ENCODE measurements at places on chromosomes 12 and 14.

GRCh38 chr14:65631040-65631439 is 218.5 kb downstream of the FUT8 start:
- no peak for DNase-seq

- no peak for DNase-seq
These were observed 77.6 kb downstream of the GAS2L3 start for GRCh38 chr12:100651108-100651507.

DNA sequence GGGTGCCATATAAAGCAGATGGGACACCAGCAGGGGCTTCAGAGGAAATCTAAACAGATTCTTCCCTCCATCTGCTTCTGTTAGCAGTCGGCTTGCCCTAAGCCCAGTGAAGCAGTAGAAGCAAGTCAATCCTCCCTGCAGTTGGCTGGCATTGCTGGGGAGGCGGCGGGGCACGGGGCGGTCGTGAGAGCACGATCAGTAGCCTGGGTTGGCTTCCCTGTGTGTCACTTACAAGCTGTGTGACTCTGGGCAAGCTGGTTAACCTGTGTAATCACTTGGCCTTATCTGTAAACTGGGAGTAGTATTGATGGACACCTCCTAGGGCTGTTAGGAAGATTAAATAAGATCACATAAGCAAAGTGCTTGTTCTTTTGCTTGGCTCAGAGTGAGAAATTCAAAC is 19.4 kb downstream of the MYRFL start:
- DNase-seq = no peak

- DNase-seq = no peak
These were observed 102.1 kb downstream of the DENND5B start for GRCh38 chr12:31488737-31489338.

GRCh38 chr14:101948666-101949216 is 15.6 kb upstream of the DYNC1H1 start:
- no peak for DNase-seq

DNA sequence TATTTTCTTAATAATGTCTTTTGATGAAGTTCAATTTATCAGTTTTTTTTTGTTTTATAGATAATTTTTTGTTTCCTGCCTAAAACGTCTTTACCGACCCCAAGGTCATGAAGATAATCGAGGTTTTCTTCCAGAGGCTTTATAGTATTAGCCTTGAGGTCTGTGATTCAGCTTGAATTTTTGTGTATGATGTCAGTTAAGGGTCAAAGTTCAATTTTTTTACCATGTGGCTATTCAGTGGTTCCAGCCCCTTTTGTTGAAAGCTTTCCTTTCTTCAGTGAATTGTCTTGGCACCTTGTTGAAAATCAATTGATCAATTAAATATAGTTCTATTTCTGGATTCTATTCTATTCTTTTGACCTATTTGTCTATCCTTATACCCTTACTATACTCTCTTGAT is 3.2 kb upstream of the MGST1 start:
- no peak for DNase-seq

DNA sequence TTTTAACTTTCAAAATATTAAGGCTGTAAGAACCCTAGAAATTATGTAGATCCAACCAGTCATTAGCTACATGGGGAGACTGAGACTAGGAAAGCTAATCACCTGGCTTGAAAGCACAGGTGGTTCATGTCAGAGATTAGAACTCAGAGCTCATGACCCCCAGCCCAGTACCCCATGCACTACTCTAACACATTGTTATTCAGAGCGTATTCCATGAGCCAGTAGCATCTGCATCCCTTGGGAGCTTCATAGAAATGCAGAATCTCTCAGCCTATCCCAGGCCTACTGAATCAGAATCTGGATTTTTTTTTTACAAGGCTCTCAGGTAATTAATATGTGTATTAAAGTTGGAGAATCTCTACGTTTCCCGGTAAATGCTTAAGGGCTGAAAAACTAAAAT is 161.7 kb downstream of the BTG1 start:
- no peak for DNase-seq

GRCh38 chr12:14951851-14952250 is 9.6 kb downstream of the ARHGDIB start:
- no peak for DNase-seq

- no peak for DNase-seq
These were observed 59.9 kb downstream of the HCAR2 start for GRCh38 chr12:122643207-122643805.

Measured in activated CD4-positive, alpha-beta T cell treated with anti-CD3 and anti-CD28 coated beads, Interleukin-2, amount 50 U/mL, for 48 hours (primary cell).